Iris pigment epithelial cell (primary cell): ENCODE measurements at places on chromosomes 7 and 10.

DNA sequence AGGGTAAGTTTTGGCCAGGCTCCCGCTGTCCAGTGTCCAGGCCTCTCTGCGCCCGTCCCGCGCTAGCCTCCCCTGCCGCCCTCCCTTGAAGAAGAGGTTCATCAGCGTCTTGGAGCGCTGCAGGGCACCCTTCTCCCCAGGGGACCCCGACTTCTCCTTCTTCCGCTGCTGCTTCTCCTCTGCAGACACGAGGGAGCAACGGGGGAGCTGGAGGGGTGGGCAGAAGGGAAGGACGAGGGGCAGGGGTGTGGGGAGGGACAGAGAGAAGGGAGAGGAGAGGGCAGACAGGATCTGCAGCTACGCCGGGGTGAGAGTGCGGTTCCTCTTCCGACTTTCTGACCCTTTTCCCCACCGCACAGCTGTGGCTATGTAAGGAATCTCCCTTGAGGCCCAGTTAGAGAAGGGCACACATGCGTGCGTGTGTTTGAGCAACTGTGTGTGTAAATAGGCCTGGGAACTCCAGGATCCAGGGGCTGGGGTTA, 12.8 kb downstream of the PDZD7 start:
- no peak for DNase-seq

DNA sequence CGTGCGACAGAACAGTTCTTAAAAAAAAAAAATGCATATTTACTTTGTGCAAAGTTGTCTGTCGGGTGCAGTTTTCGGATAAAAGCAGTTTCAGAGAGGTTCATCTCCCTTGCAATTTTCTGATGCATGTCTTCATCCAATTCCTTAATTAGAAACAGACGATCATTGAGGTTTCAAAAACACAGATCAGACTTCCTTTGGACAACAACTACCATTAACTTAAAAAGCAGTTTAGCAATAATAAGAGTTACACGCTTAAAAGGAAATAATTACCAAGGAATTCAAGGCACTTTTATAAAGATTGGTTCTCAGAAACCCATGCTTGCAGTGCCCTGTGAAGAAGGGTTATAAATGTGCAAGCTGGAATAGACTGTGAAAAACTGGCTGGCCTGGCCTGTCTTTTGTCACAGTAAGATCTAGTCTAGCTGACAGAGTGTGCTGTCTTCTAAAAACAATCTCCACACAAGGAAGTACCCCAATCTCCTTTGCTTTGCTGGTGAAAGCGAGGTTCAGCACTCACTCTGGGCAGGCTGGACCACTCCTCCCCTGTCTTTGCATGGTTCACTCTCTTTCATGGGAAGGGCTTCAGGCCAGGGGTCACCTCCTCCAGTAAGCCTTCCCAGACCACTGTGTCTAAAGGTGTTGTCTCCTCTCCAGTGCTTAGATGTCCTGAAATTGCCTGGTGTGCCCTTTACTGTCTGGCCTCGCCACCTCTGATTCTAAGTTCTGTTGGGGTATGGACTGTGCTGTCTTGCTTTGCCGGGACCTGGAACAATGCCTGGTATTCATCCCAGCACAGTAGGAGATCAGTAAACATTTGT, 34.8 kb upstream of the HNRNPH3 start:
- DNase-seq = no peak

- no peak for DNase-seq
Measured at GRCh38 chr7:33921216-33921938, 16.0 kb downstream of the BMPER start.

DNA sequence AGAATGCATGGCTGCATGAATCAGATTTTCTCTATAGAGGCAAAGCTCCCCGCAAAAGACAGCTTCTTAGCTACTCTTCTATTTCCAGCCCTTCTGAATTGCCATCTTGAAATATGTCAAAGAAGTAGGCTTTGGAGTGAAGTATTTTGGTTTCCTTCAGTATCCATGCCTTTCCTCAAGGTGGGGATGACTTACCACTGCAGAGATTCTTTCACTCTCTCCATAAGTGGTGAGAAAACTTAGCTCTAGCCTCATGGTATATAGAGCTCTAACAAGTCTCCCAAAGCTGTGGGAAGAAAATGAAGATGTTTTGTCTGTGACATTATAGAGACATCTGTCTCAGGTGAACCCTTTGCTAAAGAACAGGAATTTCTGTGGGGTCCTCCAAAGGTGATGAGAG, 89.6 kb upstream of the ITGB1 start:
- DNase-seq = no peak

DNA sequence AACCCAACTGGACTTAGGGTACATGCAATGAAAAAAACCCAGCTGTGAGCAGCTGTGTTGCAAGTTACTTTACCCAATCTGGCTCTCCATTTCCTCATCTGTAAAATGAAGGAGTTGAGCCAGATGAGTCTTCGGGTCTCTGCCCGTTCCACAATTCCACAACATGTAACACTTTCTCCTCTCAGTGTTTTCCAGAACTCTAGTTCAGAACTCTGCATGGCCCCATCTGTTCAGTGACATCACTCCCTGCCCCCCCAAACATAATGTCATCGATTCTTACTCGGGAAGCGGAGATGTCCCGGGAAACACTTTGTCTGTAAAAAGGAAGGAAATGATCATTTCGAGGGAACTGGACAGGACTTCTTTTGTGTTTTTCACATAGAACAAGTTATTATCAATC, 2.5 kb downstream of the SH3PXD2A start:
- no peak for DNase-seq
